ENCODE measurements at places on chromosomes 1 and 21.

GRCh38 chr1:162384116-162384515, 2.6 kb downstream of the C1orf226 start:
- no peak for DNase-seq

- no peak for DNase-seq
These were observed 46.3 kb upstream of the TMPRSS15 start for GRCh38 chr21:18449605-18450550.

DNA sequence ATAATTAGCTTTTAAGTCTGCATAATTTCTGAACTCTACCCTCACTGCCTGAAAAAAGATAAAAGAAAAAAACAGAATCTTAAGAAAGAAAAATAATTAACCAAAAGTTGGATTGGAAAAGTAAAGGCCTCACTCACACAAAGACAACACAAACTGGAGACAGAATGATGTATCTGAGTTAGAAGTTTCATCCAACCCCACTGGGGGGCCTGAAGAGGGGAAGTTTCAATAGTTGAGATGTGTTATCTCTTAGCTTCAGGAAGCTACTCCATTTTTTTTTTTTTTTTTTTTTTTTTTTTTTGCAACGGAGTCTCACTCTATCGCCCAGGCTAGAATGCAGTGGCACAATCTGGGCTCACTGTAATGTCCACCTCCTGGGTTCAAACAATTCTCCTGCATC, 19.9 kb downstream of the SYDE2 start:
- no peak for DNase-seq

GRCh38 chr1:87588495-87588894, 259.8 kb downstream of the LMO4 start:
- no peak for DNase-seq

DNA sequence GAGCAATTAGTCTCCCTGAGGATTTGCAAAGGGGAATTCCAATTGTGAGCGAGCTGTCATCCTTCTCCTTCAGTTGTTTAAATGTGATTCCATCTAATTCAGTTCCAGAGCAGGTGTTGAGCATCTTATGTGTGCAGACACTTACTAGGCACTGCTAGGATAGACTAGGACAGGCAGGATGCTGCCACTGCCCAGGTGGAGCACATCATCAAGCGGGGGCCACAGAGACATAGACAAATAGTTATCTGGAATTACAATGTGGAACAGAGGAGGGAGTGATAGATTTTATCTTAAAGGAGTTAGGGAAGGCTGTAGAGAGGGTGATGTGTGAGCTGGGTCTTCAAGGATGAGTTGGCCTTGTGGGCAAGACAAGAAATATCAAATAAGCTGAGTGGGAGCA, 55.9 kb downstream of the CDC7 start:
- no peak for DNase-seq

DNA sequence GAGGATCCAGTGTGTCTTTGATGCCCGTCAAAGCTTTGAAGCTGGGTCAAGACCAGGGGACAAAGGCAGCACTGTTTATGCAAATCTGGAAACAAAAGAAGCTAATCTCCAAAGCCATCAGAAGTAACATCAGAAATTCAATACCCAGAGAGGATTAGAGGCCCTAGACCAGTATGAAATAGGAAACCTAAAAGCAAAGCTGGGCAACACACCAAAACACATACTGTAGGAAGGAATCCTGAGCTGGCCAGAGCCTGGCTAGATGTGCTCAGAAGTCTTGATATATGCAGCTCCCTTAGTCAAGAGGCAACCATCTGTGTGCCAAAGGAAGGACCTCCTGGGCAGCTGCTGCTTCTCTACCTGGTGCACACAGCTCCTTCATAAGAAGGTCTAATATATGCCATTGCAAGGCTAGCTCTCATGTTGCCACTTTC, 12.3 kb downstream of the COLGALT2 start:
- no peak for DNase-seq

GRCh38 chr1:24113641-24114033, 1.7 kb upstream of the MYOM3 start:
- DNase-seq: no peak

- DNase-seq: no peak
These were observed 35.3 kb upstream of the DMRTA2 start for GRCh38 chr1:50458507-50458906.

GRCh38 chr1:225677350-225678124, 24.6 kb upstream of the ENAH start:
- DNase-seq: no peak

- DNase-seq: no peak
These were observed 358.7 kb downstream of the KCNH1 start for GRCh38 chr1:210775289-210775688.

DNA sequence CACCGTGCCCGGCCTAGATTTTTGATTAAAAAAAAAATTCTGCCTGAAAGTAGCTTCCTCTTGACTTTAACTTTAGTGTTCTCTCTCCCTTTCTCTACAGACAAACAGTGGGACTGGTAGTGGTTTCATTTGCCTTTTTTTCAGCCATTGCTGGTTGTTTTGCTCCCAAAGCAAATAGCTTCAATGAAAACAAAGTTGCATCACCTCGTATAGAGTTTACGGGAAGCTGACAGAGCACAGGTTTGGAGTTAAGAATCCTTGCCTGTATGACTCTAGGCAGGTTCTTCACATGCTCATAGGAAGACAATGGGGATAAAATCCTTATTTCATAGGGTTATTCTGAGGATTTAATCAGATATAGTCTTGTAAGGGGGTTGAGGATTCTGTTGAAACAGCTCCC, 21.6 kb downstream of the AADACL4 start:
- no peak for DNase-seq

DNA sequence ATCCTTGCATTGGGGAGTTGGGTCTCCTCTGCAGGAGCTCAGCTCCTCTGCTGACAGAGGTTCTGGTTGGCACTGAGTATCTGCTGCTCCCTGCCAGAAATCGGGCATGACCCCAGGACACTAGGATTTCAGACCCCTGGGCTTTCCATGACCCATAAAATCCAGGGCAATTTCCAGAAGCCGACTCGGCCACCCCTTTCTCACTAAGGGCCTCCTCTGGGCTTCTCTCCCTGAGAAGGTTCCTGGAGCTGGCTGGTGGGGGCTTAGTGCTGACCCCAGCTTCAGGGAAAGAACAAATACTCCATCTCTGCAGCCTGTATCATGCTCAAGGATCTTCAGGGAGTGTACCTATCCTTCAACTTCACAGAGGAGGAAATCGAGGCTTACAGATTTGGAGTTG, 603.4 kb downstream of the PTPRU start:
- DNase-seq: no peak

GRCh38 chr1:109619576-109620400, at the start of the genes AMPD2 and GNAT2:
TSS of gene AMPD2 (plus strand) at chr1:109619837. CDS start at chr1:109621176, 1,339 bp downstream.
TSS of gene GNAT2 (minus strand) at chr1:109619616. CDS start at chr1:109612870, 6,746 bp downstream.
- no peak for DNase-seq

DNA sequence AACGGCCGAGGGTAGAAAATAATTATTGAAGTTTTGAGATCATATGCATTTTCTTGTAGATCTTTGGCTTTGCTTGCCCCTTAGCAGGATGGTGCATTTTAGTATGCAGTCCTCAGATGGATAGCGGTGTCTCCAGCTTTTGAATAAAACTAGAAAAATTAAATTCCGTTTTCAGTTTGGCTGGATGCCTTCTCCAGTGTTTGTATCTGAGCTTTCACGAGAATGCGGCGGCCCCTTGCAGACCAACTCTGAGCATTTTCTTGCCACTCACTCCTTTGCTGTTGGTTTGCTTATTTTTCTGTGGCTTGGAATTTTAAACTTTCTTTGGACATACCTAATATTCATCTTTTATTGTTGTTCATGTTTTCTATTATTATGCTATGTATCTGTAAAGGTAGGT, 192.6 kb downstream of the NFIA start:
- DNase-seq: no peak

- DNase-seq: no peak
These were observed 438.5 kb downstream of the PTPRU start for GRCh38 chr1:29674627-29675326.

DNA sequence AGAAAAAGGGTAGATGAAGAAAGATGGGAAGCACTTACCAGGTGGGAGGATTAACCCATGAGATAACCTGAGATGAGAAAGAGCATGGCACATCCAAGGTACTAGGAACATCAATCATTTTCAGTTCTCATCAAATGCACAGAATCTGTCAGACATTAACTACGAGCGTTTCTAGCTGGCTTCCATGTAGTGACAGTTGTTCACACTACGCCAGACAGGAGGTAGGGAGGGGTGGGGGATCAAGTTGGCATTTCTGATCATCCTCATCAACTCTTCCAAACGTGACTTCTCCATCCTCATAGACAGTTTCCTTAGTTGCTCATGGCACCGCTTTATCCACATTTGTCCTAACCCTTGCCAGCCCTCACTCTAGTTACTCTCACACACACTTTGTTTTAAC, 120.2 kb downstream of the PLD5 start:
- DNase-seq: no peak

DNA sequence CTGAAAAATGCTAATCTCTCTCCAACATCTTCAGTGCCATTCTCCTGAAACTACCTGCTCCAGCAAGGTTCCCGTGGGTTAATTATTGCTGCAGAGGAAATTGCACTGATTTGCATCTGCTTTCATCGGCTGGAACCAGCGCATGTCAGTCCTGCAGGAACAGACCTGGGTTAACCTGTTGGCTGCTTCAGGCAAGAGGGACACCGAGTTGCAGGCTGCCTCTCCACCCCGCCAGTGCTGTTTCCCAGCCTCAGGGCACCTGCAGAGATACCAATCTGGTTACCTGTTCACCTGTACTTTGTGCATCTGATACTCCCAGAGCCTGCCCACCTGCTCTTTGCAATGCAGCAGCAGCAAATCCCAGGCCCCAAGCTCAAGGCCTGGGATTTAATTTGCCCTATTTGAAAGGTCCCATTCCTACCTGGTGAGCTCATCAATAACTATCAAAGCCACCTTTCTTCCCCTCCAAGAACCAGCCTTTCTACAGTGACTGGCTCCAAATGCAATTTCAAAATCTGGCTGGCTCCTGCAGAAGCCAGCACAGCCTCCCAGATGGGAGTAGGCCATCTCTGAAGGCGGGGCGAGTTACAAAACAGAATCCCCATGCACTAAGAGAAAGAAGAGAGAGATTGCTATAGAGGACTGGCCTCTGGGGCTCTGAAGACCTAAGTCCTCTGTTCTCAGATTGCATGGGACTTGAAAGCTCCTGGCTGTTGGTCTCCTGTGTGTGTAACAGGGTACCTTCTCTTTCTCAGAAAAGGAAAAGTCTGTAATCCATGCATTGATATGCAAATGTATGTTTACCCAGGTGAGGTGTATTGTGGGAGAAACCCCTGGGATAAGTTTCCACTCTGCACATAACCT, 67.8 kb downstream of the TOMM20 start:
- DNase-seq: no peak

- no peak for DNase-seq
These were observed 92.0 kb downstream of the CRB1 start for GRCh38 chr1:197360068-197360467.

DNA sequence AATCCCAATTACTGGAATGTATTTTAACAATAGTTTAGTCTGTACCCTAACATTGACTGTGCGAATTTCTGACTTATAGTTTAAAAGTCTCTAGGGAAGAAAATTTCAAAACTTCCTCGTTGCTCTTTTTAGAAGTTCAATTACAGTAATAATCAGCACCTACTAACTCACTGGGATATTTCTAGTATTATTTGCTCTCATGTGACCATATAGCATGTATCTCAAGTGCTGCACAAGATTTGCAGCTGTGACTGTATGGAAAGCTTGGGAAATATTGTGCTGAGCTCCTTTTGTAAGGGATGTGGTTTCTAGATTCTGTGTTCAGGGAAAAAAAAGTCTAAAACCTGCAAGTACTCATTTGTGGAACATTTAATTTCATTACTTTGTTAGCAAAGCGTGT, 153.1 kb downstream of the ST6GALNAC3 start:
- no peak for DNase-seq

DNA sequence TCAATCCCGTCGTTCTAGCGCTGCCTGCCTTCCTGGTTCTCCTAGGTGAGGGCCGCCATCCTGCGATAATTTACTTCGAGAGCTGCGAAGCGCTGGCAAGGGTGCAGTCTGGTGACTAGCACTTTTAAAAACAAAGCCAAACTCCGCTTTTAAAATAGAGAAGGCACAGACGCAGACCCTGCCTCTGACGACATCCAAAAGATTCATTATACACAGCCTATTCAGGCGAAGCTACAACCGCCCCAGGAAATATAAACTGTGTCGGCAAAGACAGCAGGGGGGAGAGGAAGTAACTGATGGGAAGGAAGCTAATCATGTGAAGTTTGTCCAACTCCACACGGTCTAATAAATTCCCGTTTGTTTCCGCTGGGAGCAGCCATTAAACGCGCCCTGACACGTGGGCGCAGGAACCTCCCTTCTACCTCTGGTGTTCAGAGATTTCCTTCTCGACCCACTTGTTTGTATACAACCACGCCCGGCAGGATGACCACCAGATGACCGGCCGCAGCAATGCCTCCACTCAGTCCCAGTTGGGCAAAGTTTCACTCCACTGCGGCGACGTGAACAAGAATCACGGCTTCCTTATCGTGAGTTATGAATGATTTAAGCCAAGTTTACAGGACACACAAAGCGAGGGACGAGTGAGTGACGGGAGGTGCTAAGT, 1.3 kb downstream of the GNG12 start:
- no peak for DNase-seq

DNA sequence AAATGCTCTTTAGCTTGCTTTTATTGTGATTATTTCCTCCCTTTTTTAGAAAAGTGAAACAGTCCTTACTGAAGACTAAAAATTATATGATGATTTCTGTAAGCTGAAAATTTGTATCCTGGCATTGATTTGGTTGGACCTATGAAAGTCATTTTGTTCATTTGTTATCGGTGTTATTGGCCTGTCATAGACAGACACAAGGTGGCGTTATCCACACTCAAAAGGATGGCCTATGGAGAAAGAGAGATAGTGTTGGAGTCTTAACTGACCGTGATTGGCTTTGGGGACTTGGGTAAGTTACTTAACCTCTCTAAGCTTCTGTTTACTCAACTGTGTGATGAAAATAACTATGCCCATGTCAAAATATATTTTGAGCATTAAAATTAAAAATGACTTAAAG, 203.6 kb upstream of the CHODL start:
- DNase-seq: no peak

DNA sequence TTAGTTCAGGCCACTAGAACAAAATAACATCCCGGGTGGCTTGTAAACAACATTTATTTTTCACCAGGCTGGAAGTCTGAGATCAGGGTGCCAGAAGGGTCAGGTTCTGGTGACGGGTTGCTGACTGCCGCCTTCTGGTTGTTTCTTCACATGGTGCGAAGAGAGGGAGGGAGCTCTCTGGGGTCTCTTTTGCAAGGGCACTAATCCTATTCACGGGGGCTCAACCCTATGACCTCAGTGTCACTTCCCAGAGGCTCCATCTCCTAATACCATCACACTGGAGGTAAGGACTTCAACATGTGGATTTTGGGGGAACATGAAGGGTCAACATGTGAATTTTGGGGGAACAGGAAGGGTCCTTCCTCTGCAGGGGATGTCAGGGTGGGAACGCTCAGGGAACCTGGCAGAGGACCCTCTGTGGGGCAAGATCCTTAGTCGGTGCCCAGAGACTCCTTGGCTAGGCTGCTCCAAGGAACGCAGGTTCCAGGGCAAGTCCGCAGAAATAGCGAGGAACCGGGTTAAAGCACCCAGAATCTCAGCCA, 8.7 kb upstream of the C2CD2 start:
- no peak for DNase-seq
